PC-9 (cell line): ENCODE measurements at places on chromosomes 1 and 21.

DNA sequence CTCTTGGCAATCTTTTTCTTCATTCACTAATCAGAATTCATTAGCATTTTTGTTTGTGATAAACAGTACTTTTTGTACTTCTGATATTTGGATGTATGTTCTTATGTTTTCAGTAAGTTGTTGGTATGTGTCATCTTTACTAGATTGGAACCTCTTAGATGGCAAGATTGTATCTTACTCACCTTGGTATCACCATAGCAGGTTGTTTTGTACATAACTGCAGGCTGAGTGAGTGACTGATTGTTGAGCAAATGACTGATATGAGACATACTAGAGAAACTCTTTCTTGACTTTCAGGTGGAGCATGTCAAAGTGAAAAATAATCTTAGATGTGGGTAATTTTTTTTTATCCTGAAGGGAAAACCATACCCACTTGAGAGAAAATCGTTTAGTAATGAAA, 173.7 kb downstream of the CLEC20A start:
- peak; percentile 46 for DNase-seq

DNA sequence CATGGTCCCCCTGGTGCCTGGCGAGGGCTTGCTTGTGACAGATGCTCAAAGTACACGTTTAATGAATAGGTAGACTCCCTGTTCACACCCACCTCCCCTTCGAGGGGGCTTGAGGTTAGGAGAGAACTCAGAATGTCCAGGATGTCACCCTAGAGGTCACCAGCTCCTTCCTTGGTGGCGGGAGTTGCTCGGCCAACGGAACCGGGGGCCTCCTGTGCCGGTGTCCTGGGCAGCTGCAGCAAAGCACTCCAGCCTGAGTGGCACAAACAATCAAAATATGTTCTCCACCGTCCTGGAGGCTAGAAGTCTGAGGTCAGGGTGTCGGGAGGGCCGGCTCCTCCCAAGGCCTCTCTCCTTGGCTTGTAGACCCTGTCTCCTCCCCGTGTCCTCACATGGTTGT, 71.0 kb downstream of the AJAP1 start:
- no peak for DNase-seq

GRCh38 chr1:34715139-34715538, 39.7 kb upstream of the GJB5 start:
- DNase-seq: no peak

- DNase-seq: no peak
Measured at GRCh38 chr1:53127546-53127945, 14.9 kb downstream of the SLC1A7 start.

GRCh38 chr1:13623021-13623637, 39.5 kb downstream of the PDPN start:
- DNase-seq: no peak

- DNase-seq: no peak
Measured at GRCh38 chr21:37916310-37917051, at the start of gene KCNJ6. Gene KCNJ6, minus strand, starts transcription at chr21:37916457. Its CDS starts 75,775 bp downstream, at chr21:37840682.

DNA sequence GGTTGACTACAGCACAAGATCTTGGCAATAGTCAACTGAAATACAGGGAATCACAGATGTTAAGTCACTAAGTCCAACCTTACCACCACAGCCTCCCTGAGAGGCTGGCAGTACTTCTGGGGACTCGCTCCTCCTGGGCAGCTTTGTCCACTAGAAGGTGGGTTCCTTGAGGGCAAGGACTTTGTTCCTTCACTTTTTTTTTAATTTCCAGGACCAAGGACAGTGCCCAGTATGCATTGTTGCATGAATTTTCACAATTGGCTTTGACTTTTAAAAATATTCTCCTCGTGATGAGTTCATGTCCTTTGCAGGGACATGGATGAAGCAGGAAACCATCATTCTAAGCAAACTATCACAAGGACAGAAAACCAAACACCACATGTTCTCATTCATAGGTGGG, 96.7 kb upstream of the IGSF21 start:
- DNase-seq: no peak

GRCh38 chr1:194004146-194004545, 817.7 kb upstream of the B3GALT2 start:
- no peak for DNase-seq

DNA sequence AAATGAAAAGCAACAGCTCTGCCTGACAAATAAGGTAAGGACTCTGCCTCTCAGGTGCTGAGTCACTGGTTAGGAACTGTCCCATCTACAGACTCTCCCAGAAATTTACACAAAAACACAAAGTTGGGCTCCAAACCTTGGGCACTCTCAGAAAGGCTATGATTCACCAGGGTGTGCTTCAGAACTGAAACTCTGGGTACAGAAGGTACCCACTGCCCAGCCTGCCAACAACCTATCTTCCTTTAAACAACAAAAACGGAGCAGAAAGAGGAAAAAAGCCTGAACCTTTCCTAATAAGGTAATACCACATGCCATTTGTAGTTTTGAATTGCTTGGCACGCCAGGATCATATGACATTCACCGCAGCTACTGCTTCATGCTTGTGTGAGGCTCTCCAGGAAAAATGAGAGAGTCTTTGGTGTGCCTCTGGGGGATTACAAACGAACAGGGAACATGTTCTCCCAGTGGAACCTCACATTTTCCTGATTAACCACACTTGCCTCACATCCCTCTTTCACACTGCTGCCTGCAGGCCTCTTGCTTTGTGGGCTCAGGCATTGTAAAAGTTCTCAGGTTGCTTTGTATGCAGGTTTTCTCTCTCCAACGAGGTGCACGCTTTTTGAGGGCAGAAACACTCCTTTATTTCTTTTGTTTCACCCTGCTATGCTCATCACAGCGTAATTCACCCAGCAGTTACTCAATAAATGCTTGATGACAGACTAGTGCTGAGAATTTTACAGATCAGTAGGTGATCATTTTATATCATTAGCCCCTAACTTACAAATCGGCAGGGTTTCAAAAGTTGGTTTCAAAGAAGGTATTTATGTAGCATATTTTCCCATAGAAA, 65.1 kb downstream of the GADD45A start:
- peak; percentile 74 for DNase-seq

DNA sequence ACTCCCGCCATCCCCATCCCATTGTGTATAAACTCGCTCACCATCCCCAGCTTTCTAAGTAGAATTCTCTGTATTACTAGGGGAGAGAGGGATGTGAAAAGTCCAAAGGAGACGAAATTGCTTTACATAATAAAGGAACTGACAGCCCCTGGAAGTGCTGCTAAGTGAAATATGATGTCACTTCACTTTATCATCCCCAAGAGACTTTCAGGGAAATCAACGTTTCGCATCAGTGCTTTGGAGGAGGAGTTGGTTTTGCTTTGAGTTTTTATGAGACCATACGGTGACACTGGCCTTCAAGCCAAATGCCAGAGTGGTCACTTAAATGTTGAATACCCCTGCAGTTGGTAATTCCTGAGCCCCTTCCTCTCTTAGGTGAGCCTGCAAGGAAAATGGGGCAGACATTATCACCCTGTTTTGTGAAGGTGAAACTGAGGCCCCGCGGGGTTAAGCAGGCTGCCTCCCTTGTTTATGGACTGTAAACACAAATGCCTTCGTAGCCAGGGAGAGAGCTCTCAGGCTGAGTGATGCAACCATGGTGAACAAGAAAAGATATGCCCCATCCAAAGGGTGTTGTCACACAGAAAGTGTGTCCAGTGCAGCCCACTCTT, 58.4 kb upstream of the KAZN start:
- no peak for DNase-seq

- no peak for DNase-seq
Measured at GRCh38 chr1:161091796-161092507, 2.6 kb upstream of the NECTIN4 start.

DNA sequence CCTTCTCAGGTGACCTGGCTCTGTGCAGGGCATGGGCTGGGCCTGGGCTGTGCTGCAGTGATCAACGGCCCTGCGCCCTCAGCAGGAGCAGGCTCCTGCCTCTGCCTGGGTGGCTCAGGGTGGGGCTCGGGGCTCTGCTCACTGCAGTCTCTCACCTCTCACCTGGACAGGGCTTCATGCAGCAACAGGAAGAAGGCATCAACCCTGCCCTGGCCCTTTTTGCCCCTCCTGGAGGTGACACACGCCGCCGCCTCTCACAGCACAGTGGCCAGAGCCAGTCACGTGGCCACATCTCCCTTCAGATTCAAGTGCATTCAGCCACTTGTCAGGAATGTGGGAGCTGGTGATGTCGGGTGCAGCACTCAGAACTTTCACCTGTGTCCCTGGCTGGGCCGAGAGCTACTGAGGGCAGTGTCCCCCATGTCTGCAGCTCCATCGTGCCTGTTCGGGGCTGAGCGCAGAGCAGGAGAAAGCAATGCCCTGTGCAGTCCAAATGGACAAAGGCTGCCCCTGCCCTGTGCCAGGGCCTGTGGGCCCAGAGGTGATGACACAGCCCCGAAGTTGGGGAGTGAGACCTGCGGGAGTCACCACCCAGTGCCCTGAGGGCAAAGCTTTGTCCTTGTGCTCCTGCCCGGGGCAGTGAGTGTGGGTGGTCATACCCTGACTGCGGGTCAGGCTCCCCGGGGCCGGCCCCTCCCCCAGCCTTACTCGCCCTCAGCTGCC, 314.0 kb downstream of the PTPRU start:
- peak; percentile 92 for DNase-seq

GRCh38 chr1:21937372-21938121, 437 bp upstream of the HSPG2 start:
- DNase-seq: peak; percentile 74

DNA sequence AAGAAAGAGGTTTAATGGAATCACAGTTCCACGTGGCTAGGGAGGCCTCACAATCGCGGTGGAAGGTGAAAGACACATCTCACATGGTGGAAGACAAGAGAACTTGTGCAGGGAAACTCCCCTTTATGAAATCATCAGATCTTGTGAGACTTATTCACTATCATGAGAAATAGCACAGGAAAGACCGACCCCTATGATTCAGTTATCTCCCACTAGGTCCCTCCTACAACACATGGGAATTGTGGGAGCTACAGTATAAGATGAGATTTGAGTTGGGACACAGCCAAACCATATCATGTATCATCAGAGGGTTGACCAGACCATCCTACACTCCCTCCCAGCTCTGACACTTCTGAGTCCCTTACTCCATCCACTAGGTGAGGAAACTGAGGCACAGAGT, 143.9 kb upstream of the KLHDC7A start:
- DNase-seq: no peak

DNA sequence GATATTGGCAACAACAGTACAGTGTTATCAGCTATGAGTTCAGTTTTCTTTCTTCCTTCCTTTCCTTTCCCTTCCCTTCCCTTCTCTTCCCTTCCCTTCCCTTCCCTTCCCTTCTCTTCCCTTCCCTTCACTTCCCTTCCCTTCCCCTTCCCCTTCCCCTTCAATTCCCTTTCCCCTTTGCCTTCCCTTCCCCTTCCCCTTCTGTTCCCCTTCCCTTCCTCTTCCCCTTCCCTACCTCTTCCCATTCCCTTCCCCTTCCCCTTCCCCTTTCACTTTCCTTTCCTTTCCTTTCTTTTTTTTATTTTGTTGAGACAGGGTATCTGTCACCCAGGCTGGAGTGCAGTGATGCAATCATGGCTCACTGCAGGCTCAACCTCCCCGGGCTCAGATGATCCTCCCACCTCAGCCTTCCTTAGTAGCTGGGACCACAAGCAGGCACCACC, 72.3 kb upstream of the CAPZB start:
- no peak for DNase-seq
